ENCODE measurements at places on chromosomes 1 and 21.

DNA sequence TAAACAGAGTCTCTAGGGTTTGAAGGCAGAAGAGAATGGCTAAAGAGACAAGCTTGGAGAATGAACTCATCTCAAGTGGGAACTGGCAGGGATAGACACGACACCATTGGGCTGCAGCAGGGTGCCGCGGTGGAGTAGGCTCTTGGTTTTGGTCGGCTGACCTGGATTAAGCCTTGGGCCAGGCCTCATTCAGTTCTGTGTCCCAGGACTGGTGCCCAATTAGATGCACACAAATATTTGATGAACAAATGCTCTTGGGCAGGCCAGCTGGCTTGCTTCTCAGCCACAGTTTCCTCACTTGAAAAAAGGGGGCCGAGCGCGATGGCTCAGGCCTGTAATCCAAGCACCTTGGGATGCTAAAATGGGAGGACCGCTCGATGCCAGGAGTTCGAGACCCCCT is 53.4 kb upstream of the CITED4 start:
- DNase-seq, result no peak

DNA sequence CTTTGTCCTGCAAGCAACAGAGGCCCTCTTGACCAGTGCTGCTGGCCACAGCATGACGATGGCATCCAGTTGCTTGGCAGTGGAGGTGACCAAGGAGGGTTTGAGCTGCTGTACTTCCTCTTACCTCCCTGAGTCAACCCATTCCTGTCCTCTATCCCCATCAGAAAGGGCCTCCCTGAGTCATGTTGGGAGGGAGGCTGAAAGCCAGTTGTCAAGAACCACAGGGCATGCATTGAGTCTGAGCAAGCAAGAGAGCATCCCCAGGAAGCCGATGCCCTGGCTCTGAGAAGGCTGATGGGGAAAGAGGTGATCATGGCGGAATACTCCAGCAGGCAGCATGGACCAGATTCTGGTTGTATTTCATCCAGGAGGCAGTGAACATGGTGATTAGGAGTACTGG is 69.6 kb downstream of the LACTBL1 start:
- DNase-seq, result peak; percentile 2

GRCh38 chr1:40973912-40974311 is 5.6 kb upstream of the CTPS1 start:
- no peak for DNase-seq

- peak; percentile 92 for DNase-seq
These were observed 58.6 kb downstream of the DDR2 start for GRCh38 chr1:162690672-162691434.

GRCh38 chr1:112542206-112542973 is 33.6 kb downstream of the WNT2B start:
- no peak for DNase-seq

GRCh38 chr1:232033285-232033684 is 406.7 kb downstream of the DISC1 start:
- DNase-seq, result no peak
